ENCODE measurements at places on chromosomes 7 and 10. TPM values are rescaled to one million over a fixed set of nuclear protein-coding genes. Genes with fewer than 3 reads are reported as not detected.
A peak's percentile ranks its signal among the peaks of the same experiment; 100 is the strongest.

GRCh38 chr7:90067171-90067570, 87.1 kb upstream of the STEAP1 start:
- no peak for DNase-seq

GRCh38 chr7:2870471-2870931, 26.4 kb upstream of the GNA12 start:
- DNase-seq = peak; percentile 42

GRCh38 chr7:107836237-107837144, 33.5 kb upstream of the SLC26A3 start:
- DNase-seq = no peak

DNA sequence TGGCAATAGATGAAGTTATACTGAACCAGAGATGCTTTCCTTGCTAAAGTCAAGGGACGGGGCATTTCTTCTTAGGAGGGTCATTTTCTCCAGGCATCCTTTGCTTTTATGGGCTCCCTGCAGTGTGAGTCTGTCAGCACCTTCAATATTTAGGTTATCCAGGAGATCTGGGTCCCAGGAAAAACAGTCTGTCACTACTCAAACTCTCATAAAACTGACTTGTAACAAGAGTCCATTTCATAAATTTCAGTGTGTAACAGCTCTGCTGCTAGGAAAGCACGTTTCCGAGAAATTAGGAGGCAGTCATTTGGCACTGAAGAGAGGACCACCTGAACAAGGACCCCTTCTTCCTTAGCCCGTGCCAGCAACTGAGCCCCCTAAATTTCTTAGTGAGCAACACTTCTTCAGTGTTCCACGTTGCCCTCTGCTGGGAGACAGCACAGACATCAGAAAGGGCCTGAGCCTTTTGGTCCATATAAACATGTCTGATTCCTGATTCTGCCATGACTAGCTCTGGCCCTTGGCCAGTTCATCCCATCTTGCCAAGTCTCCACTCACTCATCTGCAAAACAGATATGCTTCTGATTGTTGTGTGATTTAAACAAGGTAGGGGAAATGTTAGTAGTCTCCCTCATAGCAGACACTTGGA, 7.2 kb downstream of the GCC1 start:
- DNase-seq = no peak

DNA sequence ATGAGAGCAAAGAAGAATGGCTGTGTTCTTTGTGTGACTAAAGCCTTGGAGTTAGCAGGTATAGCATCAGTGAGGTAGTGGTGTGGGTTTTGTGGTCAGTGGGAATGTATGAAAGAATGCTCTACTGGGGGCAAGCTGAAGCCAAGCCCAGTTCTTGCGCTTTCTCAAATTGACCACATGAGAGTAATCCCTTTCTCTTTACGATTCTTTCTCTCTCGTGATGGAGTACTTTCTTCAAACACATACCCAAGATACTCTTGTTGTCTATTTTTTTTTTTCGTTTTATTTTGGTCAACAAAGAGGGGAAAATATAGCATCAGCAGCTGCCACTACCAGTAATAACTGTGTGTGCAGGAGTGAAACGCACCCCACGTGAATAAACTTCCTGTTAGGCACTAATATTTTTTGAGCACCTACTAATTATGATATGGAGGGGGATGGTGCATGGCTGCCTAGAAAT, 8.4 kb upstream of the PANK1 start:
- no peak for DNase-seq

DNA sequence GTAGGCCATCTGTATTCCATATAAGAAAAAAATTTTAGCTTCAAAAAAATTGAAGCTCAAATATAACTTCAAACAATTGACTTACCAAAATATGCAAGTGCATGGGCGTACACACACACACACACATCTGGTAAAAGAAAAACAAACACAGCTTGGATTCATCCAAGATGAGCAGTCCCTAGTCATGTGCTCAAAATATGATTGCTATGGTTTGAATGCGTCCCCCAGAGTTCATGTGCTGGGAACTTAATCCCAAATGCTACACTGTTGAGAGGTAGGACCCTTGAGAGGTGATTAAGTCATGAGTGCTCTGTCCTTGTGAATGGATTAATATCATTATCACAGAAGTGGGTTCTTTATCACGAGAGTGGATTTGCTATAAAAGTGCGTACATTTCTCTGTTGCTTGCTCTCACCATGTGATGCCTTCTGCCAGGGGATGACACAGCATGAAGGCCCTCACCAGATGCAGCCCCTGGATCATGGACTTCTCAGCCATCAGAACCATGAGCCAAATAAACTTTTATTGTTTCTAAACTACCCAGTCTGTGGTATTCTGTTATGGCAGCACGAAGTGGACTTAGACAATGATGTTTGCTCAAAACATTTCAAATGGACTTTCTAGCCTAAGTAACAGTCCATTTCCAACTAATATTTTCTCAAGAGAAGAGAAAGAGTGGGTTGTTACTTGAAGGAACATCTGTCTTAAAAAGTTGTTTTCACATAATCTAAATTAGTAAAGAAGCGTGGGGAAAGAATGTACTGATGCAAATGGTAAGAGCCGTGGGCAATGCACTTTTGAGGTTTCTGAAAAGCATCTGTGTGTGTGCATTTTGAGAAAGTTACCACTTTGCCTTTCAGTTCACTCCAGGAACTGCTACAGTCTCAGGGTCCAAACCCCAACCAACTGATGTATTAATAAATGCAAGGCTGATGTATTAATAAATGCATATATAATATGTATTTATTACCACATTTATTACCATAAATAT, 15.1 kb upstream of the SVIL start:
- no peak for DNase-seq

Gene HMX2
- total RNA-seq = not detected

All from T-cell (primary cell).